ENCODE measurements at places on chromosomes 5 and 9.

- no peak for DNase-seq
Measured at GRCh38 chr5:143506836-143507552, 103.5 kb upstream of the NR3C1 start.

DNA sequence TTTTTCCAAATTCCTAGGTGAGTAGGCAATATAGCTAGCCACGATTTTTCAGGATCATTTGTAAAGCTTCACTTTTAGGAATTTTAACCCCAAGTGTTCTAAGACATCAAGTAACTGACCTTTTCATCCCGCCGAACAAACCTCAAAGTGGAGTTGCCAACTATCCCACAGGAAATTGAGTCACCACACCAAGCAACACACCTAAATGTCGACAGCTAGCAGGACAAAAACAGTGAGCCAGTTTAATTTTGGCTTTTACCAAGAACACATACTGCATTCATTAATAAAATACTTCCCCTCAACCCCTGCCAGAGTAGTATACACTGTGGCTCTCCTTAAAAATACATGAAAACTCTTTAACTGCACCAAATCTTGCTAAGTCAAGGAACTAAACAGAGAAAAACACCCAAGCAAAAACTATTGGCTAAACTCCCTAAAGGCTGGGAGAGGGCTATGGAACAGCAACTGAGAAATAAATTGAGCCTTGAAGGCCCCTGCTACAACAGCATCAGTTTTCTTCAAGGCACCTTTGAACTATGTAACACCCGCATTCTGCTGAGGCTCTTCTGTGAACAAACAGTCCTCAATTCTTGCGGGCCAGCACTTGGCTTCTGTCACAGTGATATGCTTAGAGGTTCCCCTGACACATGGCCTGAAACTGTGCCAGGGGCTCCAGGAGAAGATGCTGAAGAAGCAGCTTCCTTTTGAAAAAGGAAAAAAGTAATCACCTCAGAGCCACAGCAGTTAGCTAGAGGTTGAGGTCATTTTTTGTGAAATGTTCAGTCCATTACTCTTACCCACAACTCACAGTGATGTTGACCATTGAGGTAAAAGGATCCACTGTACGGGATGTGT, 459.6 kb downstream of the RAB3C start:
- no peak for DNase-seq

DNA sequence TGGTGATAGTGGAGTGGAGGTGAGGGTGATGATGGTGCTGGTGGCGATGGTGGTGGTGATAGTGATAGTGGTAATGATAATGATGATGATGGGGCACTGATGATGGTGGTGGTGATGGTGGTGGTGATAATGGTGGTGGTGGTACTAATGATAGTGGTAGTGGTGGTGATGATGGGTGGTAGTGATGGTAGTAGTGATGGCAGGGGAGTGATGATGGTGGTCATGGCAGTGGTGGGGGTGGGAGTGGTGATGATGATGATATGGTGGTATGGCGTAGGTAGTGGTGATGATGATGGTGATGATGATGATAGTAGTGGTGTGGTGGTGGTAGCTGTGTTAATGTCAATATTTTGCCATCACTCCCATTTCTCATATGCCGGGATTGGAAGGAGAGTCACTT, 44.5 kb upstream of the ORM1 start:
- no peak for DNase-seq

GRCh38 chr5:150523472-150524350, 15.8 kb downstream of the NDST1 start:
- DNase-seq, result no peak
